Endodermal cell (in vitro differentiated cells): ENCODE measurements at places on chromosomes 1 and 21.

- DNase-seq = peak; percentile 93
Observed at GRCh38 chr1:165376041-165376810, 19.7 kb upstream of the LMX1A start.

DNA sequence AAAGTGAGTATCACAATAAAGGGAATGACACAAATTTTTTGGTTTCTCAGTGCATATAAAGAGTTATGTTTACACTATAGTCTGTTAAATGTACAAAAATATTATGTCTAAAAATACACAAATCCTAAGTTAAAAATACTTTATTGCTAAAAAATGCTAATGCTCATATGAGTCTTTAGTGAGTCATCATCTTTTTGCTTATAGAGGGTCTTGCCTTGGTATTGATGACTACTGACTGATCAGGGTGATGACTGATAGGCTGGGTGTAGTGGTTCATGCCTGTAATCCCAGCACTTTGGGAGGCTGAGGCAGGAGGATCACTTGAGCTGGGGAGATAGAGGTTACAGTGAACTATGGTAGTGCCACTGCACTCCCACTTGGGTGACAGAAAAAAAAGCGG, 12.9 kb upstream of the NUF2 start:
- DNase-seq = no peak

DNA sequence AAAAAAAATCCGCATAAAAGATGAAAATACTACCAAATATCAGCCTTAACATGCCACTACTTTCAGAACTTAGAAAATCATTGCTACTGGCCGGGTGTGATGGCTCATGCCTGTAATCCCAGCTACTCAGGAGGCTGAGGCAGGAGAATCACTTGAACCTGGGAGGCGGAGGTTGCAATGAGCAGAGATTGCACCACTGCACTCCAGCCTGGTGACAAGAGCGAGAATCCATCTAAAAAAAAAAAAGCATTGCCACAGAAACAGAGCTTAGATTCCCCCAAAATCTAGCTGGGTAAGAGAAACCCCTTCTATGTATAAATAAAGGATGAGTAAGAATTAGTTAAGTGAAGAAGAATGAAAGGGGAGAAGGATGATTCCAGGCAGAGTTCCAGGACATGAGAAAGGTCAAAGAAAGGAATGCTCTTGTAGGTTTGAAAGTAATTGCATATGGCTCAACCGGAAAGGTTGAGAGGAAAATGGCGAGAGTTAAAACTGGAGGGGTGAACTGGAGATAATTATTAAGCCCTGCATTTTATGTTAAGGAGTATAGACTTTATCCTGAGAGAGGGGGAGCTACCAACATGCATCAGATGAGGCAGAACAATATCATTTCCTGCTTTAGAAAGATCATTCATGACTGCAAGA, 19.7 kb upstream of the NRDC start:
- DNase-seq = no peak

DNA sequence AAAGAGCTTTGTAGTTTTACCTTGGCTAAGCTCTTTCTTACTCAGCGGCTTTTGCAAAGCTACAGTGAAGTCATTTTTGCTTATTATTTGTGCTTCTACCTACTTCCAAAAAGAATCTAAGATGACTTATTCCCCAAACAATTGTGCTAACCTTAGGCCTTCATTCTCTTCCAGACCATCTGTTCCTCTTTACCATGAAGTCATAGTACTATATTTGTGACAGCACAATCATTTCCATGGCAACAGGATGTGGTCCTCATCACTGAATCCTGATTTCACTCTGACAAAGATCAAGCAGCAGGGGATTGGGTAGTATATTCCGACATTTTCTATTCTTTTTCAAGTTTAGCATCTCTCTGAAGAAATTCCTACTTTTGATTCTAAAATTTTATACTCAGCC, 24.8 kb upstream of the NMNAT2 start:
- DNase-seq = no peak

DNA sequence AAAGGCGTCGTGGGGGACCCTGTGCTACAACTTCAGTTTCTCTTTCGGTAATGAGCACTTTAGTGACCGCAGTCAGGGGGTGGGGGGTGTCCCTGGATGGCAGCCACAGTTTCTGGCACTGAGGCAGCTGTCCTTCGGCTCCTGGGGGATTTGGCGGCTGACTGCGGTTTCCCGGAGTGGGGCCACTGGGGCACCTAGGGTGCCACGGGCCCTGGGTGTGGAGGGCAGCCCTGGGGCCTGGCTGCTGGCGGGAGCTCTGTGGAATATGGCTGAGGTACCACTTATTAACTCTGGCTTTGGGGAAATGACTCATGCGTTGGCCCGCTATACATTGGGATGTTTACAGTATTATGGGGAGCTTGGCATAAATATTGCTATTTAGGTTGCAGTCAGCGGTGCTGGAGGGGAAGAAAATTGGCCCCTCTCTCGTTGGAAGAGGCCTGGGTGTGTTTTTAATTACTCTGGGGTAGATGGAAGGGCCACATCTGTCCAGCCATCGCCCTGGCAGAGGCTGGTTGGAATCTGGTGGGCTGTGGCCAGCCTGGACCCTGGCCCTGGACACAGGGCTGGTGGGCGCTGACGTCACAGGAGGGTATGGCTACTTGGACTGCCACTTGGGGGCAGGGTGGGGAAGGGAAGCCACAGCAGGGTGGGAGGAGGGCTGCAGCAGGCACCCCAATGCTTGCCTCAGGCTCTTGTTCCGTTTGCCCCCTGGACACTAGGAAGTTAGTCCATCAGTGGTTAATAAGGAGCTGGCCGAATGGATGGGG, 2.0 kb downstream of the EPHB2 start:
- no peak for DNase-seq

- no peak for DNase-seq
Observed at GRCh38 chr1:25804244-25804963, 4.4 kb downstream of the SELENON start.

GRCh38 chr1:247332623-247333361, 1.1 kb upstream of the ZNF496 start:
- DNase-seq = peak; percentile 67

DNA sequence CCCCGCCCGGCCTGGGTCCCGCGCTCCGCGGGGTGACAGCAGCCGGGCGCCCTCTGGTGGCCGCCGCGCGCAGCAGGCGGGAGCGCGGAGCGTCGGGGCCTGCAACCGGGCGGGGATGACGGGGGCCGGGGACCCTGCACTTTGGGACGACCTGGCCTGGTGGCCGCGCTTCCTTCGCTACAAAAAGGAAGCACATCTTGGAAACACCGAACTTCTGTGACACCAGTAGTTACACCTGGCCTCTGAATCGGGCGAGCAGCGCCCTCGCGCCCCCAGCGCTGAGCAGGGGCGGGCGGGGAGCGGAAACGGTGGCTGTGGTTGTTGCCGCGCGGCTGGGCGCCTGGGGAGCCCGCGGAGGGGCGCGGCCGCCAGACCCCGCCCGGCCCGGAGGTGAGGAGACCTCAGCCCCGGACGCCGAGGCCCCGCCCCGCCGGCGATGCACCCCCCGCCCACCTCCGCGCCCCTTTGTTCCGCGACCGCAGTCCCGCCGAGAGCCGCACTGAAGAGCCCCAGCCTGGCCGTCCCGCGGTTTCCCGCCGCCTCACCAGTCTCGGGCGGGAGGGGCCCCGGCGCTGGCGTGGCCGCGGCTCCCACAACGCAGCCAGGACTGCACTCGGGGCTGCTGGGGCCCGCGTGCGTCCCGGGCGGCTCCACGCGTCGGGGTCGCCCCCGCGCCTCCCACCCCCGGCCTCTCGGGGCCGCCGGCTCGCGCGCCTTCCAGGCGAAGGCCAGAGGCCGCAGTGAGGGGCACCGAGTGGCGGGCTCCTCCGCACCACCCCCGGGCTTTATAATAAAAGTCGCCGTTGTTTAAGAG, 59.3 kb downstream of the H3-3A start:
- peak; percentile 96 for DNase-seq

GRCh38 chr1:27233667-27234048, 774 bp upstream of the WDTC1 start:
- no peak for DNase-seq

DNA sequence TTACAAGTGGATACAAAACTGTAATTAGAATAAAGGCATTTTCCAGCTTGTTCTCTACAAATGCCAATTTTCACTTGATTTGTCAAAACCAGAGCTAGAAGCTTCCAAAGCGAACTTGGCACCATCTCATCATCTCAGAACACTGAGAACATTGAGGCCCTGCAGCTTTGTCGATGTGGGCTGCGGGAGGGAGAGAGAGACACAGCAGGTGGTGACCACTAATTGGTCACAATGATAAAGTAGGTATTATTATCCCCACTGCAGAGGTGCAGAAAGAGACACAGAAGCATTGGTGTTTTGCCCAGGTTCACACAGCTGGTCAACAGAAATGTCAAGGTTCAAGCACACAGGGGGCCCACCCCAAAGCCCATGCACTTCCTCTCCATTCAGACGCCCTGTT, 72.2 kb upstream of the KRTAP19-8 start:
- no peak for DNase-seq

DNA sequence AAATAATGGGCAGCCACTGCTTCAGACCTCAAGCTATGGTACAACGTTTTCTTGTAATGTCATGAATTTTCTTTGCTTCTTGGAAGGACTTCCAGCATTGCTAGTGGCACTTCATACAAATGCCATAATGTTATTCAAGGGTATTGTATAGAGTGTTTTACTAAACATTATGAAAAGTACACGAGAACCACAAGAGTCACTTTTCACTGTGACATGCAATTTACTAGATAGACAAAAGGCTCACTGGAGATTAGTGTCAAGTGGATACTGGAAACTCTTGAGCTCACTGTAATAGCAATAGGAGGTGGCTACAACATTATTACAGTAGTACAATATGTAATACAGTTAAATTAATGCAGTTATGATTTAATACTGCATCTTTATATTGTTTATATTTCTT, 5.3 kb upstream of the OLFM3 start:
- no peak for DNase-seq

DNA sequence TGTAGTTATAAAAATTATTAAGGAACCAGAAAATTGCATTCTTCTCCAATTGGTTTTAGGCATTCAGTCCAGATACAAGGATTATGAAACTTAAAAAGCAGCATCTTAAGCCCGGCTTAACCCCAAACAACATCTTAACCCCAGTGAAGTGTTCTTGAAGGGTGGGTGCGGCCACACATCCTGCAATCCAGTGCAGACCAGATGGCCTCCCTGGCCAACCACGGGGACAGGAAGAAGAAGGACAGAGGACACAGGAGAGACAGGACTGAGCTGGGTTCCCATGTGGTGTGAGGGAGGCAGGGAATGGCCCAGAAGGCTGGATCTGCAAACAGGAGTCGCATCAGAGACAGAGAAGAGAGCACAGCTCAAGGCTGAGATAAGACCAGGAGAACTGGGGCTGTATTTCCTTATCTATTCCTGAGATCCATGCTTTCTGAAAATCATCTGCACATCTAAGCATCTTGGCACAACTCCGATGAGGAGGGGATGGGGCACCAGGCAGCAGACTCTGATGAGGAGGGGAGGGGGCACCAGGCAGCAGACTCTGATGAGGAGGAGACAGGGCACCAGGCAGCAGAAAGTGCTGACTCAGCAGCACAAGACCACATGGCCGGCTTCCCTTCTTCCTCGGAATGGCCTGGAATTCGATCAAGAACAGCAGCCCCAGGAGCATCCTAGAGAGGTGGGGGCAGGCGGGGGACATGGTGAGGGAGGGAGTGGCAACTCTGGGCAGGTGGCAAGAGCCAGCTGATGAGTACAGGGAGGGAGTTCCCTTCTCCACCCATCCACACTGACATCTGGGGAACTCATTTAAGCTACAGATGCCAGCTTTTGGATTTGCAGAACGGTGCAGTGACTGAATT, 26.6 kb downstream of the ABCG1 start:
- no peak for DNase-seq

GRCh38 chr1:211279340-211279739, 20.2 kb downstream of the RCOR3 start:
- DNase-seq = no peak

- DNase-seq = peak; percentile 79
Observed at GRCh38 chr1:19439464-19440171, 45.7 kb downstream of the CAPZB start.

DNA sequence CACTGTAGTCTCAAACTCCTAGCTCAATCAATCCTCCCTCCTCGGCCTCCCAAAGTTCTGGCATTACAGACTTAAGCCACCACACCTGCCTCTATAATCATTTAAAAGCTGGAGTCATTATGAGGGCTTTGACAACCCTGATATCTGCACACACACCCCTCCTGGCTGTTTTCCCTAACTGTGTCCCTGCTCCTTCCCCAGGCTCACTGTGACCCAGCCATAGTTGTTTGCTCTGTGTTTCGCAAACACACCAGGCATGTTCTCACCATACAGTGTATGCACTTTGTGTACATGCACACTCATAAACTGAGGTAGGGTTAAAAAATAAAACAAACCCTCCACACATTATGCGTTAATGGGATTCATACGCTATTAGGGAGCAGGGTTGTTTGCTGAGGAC, 21.8 kb upstream of the IL20 start:
- no peak for DNase-seq

GRCh38 chr1:220363196-220363837, 91.1 kb upstream of the RAB3GAP2 start:
- no peak for DNase-seq

DNA sequence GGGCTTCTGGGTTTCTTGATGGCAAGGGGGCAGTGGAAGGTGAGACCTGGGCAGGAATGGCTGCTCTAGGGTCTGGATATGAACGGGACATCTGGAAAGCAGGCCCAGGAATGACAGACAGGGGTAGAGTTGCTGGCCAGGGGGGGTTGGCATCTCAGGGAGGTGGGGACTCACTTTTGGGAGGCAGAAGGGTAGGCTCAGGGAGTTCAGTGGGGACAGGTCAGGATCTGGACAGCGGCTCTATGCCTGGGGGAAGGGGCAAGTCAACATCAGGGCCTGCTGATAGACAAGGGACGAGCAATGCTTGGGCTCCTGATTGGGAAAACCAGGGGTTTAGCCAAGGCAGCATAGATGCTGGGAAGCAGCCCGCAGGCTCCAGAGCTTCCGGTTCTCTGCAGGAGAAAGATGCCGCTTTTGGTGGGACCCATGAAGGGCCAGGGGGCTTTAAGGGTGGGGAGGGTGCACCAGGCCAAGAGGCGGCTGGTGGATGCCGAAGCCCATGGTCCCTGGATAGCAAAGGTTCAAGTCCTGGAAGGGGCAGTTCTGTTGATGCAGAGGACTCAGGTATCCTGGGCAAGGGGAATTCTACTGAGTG, 21.9 kb downstream of the IGFN1 start:
- no peak for DNase-seq

GRCh38 chr21:32403201-32403777, 9.2 kb upstream of the EVA1C start:
- DNase-seq = peak; percentile 84

- no peak for DNase-seq
Observed at GRCh38 chr1:236147068-236147467, 4.7 kb downstream of the GPR137B start.
